ENCODE measurements at places on chromosomes 11 and 22. TPM values are rescaled to one million over a fixed set of nuclear protein-coding genes. Genes with fewer than 3 reads are reported as not detected.

Gene CLCF1
- 3.5 TPM for total RNA-seq

Gene RAPSN
- total RNA-seq: under 0.01 TPM

Gene RAB36
- 6.1 TPM for total RNA-seq

Gene ACRV1
- total RNA-seq: not detected

Gene TIGD3
- under 0.01 TPM for total RNA-seq

Gene TBX1
- total RNA-seq: under 0.01 TPM

Gene LDHAL6A
- not detected for total RNA-seq

Gene SGSM1
- not detected for total RNA-seq

Gene SLC5A1
- not detected for total RNA-seq

Gene RIMBP3C
- 0.64 TPM for total RNA-seq

Data from fibroblast of villous mesenchyme (primary cell).